AG09319 (cell line): ENCODE measurements at places on chromosomes 1 and 21.

DNA sequence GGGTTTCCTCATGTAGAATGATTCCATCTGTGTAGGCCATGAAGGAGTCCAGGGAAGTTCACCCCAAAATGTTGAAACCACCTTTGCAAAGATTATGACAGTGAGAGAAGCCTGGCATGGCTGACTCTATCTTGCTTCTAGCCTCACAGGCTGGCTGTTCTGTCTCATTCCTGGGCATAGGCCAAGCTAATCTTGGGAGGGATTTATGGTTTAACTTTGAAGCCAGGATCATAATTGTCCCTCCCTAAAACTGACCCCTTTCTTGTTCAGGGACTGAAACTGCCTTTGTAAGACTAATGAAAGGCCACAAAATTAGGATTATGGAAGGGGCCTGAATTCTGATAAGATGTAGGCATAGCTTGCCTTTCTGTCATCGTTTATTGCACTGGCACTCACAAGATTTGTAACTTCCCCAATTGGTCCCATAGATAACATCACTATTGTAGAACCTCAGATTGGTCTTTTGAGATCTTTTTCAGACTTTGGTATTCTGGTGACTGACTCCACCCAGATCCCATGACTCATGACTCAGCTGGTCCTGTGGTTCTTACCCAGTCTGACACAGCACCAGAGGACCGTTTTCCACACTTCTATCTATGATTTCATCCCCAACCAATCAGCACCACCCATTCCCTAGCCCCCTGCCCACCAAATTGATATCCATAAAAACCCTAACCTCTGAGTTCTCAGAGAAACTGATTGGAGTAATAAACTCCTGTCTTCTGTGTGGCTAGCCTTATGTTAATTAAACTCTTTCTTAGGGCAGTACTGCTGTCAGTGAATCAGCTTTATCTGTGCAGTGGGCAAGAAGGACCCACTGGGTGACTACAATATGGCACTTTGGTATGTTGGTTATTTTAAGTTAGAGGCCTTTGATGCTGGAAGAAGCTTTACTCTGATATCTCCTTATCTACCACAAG is 13.6 kb upstream of the LAMTOR5 start:
- DNase-seq, result no peak

- DNase-seq, result no peak
These were observed 67.9 kb upstream of the ZNF326 start for GRCh38 chr1:89927049-89927448.

DNA sequence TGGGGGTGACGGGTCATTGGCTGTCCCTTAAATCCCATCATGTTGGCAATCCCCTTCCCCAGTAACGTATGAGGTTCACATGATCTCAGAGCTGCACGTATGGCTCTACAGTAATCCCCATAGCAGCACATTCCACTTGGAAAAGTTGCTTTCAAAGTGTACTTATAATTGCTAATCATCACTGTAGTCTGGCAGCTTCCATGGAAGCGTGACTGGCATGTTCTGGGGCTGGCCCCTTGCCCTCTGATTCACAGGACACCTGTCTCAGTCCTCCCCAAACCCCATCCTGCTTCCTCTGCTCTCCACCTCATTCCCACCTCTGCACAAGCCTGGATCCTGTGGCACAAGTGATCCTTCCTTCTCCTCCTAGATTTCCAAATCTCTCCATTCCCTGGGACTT is 102.2 kb downstream of the TSEN15 start:
- DNase-seq, result no peak

DNA sequence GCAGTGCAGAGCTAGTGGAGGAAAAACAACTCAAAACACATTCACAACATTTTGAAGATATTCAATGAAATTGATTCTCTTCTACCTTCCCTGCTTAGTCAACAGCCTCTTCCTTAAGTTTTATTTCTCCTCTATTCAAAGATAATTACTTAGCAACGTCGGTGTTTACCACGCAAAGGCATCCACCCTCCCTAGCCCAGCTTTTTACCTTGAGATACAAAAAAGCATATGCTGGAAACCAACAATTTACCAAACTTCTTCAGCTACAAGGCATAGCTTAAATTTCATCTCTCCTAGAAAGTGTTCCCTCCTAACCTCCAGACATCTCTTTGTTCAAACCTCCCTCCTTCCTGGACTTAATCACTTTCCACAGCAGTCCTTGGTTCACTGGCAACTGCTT is 102.8 kb upstream of the SOD1 start:
- DNase-seq, result no peak

DNA sequence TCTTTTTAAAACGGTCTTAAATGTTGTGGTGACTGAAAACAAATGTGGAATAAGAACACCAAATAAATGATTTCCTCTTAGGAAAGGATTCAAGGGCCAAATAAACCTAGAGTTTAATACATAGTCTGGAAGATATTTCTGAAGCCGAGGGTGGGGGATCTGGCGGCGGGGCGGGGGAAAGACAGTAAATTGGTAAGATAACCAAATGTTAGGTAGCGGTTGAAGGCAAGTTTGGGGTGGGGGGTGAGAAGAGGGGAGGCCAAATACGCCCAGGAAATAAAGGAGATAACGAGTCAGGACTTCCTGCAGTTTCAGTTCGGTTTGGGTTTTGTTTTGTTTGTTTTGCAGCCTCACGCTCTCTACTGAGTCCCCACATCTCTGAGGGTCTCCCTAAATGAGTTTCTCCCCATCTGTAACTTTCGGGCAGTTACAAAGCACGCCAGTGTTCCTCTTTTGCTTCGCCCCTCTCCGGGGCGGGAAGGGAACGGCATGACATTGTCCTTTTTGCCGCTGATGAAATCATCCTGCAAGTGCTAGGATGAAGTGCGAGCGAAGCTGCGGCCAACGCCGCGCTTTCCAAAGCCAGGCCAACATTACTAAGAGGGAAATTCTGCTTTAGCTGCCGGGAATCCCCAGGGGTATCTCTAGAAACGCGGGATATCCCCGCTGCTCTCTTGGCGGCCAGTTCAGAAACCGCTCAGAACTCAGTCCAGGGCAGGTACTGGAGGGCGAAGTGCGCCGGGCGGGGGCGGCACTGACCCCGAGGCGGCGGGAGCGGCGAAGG is 844 bp downstream of the NIBAN1 start:
- peak; percentile 59 for DNase-seq

DNA sequence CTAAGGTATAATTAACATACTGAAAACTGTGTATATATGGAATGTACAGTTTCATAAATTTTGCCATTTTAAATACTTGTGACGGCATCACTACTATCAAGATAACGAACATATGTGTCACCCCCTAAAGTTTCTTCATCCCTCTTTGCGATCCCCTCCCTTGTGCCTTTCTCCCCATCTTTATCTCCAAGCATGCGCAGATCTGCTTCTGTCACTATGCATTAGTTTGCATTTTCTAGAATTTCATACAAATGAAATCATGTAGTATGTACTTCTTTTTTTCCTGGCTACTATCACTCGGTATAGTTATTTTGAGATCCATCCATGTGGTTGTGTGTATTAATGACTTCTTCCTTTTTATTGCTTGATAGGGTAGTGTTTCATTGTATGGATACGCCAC is 154.9 kb downstream of the ZNF648 start:
- DNase-seq, result no peak

DNA sequence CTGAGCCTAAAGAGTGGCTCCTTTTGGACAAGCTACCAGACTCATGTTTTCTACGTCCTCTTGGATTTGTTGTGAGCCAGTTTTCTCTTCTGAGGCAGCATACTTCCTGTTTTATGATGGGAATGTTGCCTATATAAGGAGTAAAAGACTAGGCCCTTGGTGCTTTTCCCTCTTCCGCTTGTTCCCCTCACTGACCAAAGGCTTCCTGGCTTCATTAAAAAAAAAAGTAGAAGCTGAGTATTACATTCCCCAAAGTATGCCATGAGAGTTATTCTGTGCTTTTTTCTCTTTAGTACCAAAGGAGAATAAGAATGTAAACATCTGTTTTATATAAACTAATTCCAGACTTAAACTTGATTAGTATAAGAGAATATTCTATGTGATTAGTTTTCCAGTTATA is 6.5 kb upstream of the HMCN1 start:
- no peak for DNase-seq

- no peak for DNase-seq
These were observed 14.0 kb downstream of the RUNX1 start for GRCh38 chr21:35035116-35035515.

- DNase-seq, result no peak
These were observed 738 bp upstream of the CDC42BPA start for GRCh38 chr1:227318853-227319607.

- no peak for DNase-seq
These were observed 48.4 kb downstream of the WLS start for GRCh38 chr1:68183895-68184294.

DNA sequence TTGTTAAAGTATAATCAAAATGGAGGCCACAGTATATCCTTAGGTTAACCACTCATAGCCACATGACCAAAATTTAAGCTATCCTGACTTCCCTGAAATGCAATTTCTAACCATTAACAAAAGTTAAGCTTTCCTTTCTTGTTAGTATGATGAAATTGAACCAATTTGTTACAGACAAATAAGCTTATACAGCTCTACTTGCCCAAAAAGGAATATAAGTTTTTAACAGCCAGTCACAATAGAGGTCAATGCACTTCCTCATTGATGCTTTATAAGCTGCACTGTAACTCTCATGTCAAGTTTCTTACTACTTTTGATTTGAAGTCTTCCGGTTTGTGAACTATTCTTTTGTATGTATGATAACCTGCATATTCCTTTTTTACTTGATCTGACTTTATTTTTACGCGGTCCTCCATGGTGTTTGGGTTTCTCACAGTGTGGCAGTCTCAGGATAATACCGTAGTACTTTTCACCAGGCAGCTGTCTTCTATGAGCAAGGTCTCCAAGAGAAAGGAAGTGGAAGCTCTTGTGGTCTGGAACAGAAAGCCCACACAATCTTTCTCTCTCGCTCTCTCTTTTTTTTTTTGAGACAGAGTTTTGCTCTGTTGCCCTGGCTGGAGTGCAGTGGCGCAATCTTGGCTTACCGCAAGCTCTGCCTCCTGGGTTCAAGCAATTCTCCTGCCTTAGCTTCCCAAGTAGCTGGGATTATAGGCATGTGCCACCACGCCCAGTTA is 331.6 kb downstream of the SRGAP2C start:
- DNase-seq, result no peak

- no peak for DNase-seq
These were observed 74.3 kb downstream of the MPZL1 start for GRCh38 chr1:167795810-167796740.

DNA sequence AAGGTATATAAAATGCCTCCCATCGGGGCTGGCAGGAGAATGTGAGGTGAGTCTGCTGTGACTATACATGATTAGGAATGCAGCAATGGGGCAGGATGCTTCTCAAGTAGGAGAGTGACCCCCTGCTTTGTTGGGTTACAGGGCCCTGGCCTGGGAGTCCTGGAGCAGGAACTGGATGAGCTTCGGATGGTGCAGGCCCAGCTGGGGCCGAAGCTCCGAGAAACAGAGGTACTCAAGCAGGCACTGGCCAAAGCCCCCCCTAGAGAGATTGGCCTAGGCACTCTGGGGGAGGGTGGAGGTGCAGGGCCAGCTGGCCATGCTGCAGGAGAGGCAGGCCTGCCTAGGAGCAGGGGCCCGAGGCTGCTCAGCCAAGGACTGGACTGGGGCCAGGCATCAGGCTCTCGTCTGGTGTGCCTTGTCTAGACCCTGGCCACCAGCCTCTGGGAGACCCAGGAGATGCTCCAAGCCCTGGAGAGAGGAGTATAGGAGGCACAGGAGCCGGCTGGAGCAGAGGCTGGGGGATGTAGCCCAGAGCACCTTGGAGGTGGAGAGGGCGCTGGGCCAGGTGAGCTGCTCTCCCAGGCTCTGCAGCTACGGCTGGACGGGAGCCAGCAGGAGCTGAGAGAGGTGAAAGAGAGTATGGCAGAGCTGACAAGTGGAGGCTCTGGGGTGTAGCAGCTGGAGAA is 32.8 kb upstream of the PKP1 start:
- DNase-seq, result no peak

GRCh38 chr1:67766141-67766978 is 66.9 kb downstream of the GNG12 start:
- DNase-seq, result no peak

- DNase-seq, result no peak
These were observed 28.3 kb upstream of the TNFRSF1B start for GRCh38 chr1:12138196-12139168.

DNA sequence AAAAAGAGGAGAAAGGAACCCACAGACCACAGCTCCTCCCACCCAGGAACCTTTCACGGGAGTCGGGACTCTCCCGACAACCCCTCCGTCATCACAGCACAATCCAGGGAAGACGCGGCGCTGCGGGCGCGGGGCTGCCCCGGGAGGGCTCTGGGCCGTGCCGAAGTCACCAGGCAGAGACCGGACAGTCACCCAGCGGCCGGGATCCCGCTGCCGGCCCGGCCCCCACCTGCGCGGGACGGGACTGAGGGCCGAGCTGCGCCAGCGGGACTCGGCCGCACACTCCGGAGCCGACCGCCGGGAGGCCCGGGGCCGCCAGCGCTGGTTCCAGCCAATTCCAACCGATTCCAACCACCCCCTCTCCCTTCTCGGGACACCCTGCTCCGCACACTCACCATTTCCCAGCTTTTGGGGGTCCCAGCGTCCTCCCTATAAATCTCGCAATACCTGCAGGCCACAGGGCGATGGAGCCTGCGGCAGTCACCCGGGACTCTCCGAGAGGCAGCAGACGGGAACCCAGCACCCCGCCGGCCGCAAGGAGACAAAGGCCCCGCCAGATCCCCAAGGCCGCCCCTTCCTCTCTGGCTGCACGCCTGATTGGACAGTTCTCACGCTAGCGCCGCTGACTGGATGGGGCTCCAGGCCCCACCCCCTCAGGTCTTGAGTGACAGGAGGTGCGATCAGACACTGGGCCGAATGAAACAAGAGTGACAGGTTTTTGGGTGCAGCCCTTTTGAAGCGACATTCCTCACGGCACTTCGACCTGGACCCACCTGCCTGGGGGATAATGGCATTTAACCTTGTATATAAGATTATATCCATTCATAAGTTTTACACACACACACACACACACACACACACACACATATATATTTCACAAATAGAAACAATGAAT is at the start of gene ZNF695:
ZNF695 (minus strand) TSS at position 547 of the 895 bp plus-strand sequence; CDS start at position 398, 149 bp downstream.
- DNase-seq, result peak; percentile 77

DNA sequence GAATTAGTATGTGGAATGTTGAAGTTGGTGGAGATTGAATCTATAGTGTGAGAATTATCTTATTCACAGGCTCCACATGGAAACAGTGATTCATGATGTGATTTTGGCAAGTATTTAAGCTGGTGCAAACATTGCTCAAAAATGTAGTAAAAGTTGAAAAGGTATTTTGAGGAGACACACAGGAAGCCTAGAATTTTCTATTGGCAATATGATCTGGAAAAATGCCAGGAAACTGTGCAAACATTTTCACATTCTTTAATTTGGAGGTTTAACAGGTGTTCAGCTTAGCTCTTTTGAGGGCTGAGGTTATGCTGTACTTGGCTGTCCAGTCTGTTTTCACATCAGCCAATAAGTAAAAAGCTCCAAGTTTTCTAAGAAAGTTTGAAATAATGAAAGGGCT is 327.3 kb downstream of the RWDD3 start:
- no peak for DNase-seq

DNA sequence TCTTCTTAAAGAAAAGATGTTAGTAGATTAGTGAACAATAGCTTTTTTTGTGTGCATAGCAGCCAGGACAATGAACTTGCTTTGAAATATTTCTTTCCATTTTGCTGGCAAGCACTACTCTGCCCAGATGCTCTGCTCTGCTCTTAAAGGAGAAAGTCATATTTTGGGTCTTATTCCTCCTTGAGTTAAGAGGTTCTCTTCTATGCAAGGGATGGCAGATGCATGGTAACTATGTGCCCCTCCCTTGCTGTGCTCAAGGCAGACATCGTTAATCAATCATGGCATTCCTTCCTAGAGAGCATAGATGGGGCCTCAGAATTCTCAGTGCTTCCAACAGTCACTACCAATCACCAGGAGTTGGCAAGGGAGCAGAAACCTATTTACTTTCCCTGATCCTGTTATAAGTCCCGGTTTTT is 27.6 kb downstream of the NIPAL3 start:
- DNase-seq, result no peak
